ENCODE measurements at places on chromosomes 1 and 21.

GRCh38 chr1:201696217-201696761, 132.7 kb upstream of the IPO9 start:
- peak; percentile 42 for DNase-seq

- no peak for DNase-seq
Measured at GRCh38 chr1:172699111-172699510, 40.2 kb downstream of the FASLG start.

- DNase-seq, result no peak
Measured at GRCh38 chr1:87314091-87314490, 14.6 kb upstream of the LMO4 start.

GRCh38 chr21:28704746-28705145, 287.9 kb downstream of the LTN1 start:
- no peak for DNase-seq

DNA sequence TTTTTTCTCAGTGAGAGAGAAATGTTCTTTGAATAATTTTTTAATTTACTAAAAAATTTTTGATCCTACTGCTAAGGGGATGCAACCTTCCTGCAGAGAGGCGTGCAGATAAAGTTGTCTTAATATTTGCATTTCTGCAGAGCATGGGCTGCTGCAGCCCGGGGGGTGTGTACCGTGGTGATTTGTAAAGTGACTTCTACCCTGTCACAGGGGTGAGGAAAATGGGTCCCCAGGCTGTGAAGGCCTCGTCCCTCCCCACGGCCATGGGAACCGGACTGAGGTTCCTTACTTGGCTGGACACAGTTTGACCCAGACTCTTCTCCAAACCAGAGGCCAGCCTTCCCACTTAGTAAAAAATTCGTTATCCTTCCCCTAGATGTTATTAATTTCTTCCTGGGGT, 9.5 kb upstream of the C1orf174 start:
- no peak for DNase-seq

DNA sequence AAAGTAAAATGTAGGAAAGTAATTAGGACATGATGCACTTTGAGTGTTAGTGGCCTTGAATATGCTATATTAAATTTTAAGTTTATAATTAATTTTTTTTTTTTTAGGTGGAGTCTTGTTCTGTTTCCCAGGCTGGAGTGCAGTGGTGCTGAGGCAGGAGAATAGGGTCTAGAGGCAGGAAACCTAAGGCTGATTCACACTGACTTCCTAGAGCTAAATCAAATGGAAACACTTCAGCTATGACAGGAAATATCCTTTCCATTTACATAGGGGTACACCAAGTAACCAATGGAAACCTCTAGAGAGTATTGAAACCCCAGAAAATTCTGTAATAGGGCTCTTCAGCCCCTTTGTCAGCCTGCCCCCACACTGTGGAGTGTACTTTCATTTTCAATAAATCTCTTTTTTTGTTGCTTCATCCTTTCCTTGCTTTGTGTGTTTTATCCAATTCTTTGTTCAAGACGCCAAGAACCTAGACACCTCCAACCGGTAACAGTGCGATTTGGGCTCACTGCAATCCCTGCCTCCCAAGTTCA, 17.9 kb upstream of the THRAP3 start:
- no peak for DNase-seq

GRCh38 chr1:203548892-203549291, 54.9 kb downstream of the OPTC start:
- DNase-seq, result no peak

GRCh38 chr1:15299179-15299578, 52.2 kb downstream of the FHAD1 start:
- DNase-seq, result no peak

Measured in RKO (cell line).